Stimulated activated CD4-positive, alpha-beta T cell treated with anti-CD3 and anti-CD28 coated beads, TNF-alpha, amount 100 ng/mL, for 1 hour (primary cell): ENCODE measurements at places on chromosomes 16 and 17.

DNA sequence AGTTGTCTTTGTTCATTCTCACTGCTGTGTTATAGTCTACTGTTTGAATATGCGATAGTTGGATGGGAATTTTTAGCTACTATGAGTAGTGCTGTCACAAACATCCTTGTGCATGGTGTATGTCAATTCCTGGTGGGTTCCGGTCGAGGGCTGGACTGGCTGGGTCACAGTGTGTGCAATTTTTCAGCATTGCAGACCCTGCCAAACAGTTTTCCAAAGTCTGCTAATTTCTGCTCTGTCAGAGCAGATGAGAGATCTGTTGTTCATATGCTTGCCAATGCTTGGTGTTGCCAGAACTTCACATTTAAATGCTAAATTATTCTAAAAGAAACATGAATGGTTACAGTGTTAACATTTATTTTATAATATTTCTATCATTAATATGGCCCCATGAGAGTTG is 3.6 kb upstream of the C16orf96 start:
- no peak for DNase-seq

GRCh38 chr16:89383095-89384003 is 107.0 kb downstream of the ANKRD11 start:
- no peak for DNase-seq

DNA sequence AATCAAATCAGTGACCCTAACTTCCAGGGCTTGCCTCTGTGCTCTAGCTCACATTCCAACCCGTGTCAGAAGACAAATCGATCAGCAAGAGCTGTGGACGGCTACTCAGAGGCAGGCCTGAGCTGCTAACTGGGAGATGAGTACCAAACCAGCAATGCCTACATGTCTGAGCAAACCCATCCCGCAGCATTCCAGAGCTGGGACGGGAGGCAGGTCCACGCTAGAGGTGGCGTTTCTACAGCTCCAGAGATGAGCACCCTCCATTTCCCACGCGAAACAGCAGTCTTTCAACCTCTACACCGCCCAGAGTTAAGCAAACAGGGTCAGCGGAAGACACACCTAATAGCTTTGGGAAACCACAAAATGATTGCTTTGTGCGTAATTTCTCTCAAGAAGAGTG is 6.5 kb downstream of the NXN start:
- no peak for DNase-seq

DNA sequence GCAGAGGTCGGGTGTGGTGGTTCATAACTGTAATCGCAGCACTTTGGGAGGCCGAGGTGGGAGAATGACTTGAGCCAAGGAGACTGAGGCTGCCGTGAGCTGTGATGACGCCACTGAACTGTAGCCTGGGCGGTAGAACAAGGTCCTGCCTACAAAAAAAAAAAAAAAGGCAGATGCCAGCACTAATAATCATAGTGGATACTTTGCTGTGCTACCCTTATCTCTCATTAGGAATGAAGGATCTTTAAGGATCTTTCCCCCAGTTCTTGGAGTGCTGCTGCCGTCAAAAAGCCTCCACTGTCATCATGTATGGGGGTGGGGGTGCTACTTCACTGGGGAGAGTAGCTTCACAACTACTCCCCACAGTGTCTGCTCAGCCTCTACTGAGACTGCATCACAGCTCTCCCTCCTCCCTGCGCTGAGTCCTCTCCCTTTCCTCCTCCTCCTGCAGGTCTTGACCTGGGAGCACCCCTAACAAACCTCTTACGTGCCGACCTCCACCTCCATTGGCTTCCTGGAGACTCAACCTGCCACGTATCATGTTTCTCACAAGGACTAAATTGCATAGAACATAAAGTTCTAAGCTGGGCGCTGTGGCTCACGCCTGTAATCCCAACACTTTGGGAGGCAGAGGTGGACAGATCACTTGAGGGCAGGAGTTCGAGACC is 24.4 kb upstream of the ST6GALNAC1 start:
- DNase-seq, result no peak

DNA sequence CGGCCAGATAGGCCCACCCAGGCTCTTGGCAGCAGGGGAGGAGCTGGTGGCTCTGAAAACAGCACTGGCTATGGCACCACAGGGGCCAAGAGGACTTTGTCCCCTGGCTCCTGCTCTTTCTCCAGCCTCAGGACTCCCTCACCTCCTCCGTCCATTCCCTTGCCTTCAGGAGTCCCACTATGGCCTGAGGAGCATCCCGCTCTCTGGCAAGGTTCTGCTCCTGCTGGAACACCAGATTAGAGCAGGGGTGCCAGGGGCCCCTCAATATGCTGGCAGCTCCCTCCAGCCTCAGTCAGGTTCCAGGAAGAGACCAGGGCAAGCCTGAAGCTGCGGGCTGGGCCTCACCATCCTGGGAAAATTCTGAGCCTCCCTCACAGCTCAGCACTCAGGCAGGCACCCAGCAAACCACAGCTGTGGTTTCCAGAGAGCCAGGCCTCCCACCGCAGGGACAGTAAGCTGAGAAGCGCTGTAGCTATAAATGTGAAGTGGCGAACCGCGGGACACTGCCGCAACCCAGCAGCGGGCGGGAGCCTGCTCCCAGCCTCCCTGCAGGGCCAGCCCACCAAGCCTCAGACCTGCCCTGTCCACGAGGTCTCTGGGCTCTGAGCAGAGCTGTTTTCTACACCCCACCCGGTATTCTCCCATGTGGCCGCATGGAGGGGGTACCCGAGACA is 25.7 kb downstream of the C17orf100 start:
- DNase-seq, result no peak

DNA sequence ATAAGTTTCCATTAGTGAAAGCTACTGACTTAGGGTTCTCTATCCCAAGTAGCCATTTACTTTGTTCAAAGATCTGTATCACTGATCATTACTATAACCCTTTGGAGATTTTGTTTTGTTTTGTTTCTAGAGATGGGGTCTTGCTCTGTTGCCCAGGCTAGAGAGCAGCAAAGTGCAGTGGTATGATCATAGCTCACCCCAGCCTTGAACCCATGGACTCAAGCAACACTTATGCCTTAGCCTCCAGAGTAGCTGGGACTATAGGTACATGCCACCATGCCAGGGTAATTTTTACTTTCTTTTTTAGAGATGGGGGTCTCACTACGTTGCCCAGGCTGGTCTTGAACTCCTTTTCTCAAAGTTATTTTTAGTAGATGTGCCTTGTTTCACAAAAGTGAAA is 154.7 kb downstream of the KCNJ2 start:
- no peak for DNase-seq

GRCh38 chr16:21652453-21652852 is at the start of gene IGSF6:
TSS of gene IGSF6 (minus strand) at chr16:21652608. CDS start at chr16:21652598, 10 bp downstream.
- no peak for DNase-seq

- DNase-seq, result no peak
These were observed 12.7 kb downstream of the JUP start for GRCh38 chr17:41773731-41774193.

DNA sequence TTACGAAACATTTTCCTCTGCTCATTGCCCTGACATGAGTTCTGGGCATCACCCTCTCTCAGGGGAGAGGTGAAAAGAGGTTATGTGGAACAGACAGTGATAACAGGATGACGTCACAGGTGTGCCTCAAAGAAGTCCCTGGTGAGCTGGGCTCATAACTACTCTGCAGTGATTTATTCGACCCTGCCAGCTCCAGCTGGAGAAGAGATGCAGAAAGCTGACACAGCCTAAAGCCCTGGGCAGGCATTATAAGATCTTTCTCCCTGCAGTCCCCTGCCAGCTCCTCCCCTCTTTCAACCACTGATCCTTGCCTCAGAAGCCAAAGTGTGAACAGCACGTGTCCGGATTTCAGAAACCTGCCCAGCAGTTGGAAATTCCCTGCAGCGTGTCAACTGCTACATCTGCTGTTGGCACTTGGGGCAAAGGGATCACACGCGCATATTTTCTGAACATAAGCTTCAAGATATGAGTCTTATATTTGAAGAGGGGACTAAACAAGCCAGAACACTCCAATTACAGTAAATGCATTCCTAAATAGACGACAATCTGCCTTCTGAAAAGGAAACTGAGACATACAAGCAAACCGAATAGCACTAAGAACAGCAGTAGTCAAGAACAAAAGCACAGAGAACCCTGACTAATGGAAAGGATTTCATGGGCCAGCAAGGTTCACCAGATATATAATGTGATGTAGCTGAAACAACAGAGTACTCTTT is 80.5 kb downstream of the SMG6 start:
- DNase-seq, result peak; percentile 18

GRCh38 chr17:227078-227945 is 45.9 kb upstream of the DOC2B start:
- no peak for DNase-seq

- no peak for DNase-seq
These were observed 34.0 kb downstream of the OR1D5 start for GRCh38 chr17:3029213-3029913.

DNA sequence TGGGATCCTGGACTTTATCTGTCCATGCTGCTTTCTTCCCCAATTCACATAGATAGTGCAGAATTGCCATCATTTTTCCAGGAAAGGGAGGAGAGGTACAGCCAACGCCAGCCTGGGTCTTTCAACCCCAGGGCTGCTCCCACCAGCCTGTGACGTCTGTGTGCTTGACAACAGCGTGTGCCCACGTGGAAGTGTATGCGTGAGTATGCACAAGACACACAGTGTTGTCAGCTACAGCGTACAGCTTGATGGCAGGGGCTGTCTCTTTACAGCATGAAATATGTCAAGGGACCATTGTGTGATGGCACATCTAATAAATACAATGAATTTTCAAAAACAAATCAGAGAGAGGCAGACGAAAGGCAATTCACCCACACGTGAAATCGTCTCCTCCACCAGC is 62.3 kb downstream of the GSG1L start:
- DNase-seq, result no peak

- DNase-seq, result no peak
These were observed 1183.2 kb downstream of the CDH11 start for GRCh38 chr16:63938661-63939060.

GRCh38 chr17:41728056-41728455 is 6.4 kb downstream of the HAP1 start:
- DNase-seq, result no peak

GRCh38 chr16:82280867-82281266 is 110.8 kb upstream of the MPHOSPH6 start:
- no peak for DNase-seq

DNA sequence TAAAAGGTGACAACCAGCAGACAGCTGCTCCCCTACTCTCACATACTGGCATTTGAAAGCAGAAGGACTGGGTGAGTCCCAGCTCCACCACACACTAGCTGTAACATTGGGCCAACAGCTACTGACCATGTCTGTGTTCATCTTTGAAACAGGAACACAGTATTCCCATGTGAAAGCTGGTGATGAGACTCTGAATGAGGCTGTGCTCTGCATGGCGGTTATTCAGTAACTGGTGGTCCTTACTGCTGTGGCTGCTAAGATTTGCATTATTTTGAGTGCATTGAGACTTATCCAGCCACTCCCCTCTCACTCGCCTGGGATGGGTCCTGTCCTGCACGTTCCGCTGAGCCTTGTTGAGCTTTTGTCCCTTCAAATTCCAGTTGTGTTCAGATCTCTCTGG is 342.9 kb downstream of the FOXL1 start:
- DNase-seq, result no peak

- no peak for DNase-seq
These were observed 31.1 kb upstream of the JPH3 start for GRCh38 chr16:87570938-87571867.

GRCh38 chr16:79164388-79164995 is 436.0 kb downstream of the MAF start:
- no peak for DNase-seq

DNA sequence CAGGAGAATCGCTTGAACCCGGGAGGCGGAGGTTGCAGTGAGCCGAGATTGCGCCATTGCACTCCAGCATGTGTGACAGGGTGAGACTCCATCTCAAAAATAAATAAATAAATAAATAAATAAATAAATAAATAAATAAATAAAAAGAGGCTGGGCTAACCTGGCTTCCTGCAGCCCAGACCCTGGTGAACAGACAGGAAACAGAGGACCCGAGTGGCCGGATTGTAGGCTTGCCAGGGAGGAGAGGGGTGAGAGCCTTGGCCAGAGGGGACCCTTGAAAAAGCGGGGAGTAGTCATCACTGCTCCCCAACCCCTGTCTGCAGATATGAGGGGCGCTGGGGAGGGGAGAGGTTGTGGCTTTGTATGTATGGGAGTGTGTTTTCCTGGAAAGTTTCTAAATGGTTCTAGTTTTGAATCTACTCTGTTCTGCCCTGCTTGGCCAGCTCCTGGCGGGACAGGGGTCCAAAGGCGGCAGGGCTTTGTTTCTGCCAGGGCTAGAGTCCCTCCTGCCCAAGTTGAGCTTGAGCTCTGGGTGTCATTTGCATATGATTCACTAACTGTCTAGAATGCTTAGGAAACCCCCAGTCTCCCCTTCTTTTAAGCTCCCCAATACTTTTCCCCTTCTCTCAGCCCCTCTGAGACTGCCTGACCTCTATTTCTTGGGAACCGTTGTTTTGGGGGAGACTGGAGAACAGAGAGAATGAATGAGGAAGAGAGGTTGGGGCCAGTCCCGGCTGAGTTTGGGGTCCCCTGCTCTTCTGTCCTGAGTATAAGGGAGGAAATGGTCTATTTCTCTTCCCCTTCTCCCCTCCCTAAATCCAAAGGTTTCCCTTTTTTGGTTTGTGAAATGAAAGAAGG is 16.4 kb downstream of the RARA start:
- no peak for DNase-seq

DNA sequence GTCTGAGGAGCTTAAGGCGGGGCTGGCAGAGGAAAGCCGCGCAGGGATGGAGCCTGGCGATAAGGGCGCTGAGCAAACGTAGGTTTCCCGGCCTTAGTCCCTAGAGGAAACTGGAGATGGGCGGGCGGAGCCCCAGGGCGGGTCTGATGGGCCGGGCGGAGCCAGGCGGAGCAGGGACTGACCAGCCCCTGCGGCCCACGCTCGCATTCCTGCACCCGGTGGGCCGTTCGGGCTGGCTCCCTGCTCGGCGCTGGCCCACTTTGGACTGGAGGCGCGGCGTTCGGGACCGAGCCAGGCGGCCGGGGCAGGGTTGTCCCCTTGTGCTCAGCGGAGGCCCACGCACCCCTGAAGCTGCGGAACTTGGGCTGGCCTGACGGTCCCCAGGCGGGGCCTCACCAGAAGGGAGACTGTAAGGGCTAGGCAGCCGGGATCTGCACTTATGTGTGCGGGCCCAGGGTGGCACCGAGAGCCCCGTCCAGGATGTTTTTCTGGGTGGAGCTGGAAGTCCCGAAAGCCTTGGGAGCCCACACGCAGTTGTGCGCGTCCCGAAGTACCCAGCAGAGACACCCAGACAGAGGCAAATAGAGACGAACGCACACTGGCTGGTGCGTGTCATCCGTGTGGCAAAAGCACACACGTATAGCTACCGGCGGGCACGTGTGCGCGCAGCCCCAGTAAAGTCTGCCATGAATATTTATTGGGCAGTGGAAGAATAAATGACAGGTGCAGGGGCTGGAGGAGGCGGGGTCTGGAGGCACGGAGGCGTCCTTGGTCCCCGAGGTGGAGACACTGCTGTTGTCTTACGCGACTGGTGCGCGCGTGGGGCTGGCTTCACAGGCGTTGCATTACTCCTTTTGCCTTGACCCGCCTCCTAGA is 1.4 kb downstream of the PYDC1 start:
- DNase-seq, result no peak

DNA sequence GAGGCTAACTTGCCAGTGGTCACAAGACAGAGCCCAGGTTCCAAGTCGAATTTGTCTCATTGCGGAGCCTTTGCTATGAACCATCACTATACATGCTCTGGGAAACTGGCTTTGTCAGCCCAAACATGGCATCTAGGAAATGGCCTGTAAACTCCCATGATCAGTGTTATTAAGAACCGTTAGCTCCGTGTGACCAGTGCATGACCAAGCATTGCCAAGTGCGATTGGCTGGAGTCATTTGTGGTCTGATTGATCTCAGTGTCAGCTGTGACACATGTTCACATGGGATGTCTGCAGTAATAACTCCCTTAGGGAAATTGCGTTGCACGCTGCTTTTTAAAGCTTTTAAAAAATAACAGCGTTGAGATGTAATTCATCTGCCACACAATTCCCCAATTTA is 18.6 kb upstream of the CDH3 start:
- DNase-seq, result no peak
